Naive thymus-derived CD8-positive, alpha-beta T cell (primary cell): ENCODE measurements at places on chromosomes 6 and 20.

DNA sequence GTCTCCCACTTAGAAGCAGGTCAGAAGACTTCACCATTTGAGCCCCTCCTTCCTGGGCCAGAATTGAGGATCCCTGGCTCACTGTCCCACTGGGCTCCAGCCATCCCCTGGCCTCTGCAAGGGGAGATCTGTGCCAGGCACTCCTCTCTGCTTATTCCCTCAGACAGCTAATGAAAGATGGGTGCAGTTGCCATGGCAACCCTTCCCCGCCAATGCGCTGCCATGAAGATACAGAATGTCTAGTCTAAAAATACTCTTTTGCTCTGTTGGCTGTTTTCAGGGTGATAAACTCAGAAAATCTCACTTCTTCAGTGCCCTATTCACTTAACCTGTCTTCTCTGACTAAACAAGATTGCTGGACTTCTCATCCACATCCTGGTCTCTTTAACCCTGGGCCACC is 13.6 kb upstream of the TTLL2 start:
- no peak for DNase-seq

DNA sequence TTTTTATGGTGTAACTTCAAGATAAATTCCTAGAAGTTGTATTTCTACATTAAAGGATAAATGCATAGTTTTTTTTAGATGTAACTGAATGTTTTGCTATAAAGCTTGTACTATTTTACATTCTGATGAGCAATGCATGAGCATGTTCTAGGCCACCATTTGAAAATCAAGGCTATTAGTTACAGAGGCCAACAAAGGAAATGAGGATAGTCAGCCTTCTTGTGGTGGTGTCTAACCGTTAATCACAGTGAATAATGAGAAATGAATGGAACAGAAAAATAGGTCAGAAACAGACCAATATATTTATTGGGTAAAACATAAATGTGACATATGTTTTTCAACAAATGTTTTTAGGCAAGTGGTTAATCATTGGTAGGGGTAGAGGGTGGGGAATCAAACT is 37.6 kb upstream of the L3MBTL3 start:
- DNase-seq, result no peak

GRCh38 chr6:20205722-20206161 is 6.5 kb downstream of the MBOAT1 start:
- no peak for DNase-seq

GRCh38 chr20:10578607-10579006 is 95.2 kb downstream of the JAG1 start:
- DNase-seq, result no peak

DNA sequence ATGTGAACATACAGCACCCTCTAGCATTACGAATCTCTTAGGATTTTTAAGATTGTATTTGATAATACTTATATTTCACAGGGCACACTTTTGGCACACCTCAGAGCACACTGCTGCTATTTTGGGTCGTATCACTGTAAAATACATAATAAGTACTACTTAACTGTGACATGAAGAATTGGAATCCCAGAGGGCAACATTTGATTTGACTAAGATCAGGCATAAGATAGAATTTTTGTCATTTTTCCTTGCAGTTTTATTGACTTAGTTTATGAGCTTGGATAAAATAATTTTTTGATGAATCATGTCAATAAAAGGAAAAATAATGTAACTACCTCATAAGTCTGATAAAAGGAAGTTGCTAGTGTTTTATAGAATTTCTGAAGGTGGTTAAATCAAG is 22.4 kb downstream of the MRS2 start:
- DNase-seq, result no peak

GRCh38 chr6:151286214-151286613 is 46.4 kb downstream of the AKAP12 start:
- no peak for DNase-seq

GRCh38 chr6:107184435-107184834 is 69.1 kb upstream of the BEND3 start:
- DNase-seq, result no peak
